NCI-H510A treated with DMSO at 0.1 percent for 48 hours (cell line): ENCODE measurements at places on chromosomes 6 and 20.
A peak's percentile ranks its signal among the peaks of the same experiment; 100 is the strongest.

DNA sequence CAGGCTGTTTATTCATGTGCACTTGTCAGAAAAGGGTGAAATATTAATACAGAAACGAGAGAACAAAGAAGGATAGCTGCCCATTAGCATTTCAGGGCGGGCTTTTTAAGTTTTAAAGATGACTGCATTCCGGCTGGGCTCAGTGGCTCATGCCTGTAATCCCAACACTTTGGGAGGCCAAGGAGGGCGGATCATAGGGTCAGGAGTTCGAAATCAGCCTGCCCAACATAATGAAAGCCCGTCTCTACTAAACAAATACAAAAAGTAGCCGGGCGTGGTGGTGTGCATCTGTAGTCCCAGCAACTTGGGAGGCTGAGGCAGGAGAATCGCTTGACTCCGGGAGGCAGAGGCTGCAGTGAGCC, 130.5 kb downstream of the HFE start:
- DNase-seq = peak; percentile 42

DNA sequence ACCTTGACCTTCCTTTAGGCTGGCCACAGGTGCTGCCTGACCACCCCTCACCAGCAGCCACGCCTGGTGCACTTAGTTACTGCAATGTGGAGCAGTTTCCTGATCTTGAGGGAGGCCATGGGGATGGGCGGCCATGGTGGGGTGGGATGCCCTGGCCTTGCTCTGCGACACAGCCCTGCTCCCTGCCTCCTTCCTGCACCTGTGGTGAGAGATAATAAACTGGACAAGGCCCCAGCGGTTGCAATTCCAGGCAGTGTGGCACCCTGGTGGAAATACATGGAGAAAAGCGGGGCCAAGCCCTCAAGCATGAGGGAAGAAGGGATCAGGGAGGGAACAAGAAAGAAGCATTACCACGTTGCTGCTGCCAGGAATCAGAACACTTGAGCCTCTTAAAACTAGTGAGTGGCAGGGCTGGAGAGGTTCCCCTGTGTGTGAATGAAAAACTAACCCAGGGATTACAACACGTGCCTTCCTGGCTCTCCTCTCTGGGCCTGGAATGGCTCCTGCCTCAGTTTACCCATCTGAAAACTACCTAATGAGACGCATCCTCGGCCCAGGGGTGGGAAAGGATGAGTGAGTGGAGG, 213.2 kb downstream of the LY86 start:
- DNase-seq = no peak

GRCh38 chr6:16564436-16564835, 196.8 kb downstream of the ATXN1 start:
- DNase-seq = no peak

DNA sequence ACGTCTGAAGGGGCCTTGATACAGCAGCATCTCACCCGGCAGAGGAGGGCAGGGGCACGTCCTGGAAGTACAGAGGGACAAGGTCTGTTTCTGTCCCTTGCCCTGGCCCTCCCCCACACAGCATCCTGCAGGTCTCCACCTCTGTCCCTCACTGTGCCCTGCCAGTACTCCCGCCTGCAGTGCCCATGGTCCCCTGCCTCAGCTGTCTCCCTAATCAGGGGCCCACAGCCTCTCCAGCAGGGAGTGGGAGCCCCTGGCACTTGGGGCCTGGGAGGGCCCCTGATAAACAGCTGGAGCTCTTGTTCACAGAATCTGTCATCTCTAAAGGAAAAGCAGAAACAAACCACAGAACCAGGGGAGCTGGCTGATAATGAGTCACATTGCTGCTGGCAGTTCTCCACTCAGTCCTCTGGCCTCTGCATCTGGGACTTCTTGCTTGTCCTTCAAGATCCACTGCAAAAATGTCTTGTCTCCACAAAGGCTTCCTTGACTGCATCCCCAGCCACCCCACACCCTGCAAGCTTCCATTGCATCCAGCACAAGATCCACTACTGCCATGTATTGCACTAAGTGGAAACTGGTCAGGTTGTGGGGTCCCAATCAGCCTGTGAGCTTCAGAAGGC, 33.2 kb upstream of the TAF8 start:
- no peak for DNase-seq

DNA sequence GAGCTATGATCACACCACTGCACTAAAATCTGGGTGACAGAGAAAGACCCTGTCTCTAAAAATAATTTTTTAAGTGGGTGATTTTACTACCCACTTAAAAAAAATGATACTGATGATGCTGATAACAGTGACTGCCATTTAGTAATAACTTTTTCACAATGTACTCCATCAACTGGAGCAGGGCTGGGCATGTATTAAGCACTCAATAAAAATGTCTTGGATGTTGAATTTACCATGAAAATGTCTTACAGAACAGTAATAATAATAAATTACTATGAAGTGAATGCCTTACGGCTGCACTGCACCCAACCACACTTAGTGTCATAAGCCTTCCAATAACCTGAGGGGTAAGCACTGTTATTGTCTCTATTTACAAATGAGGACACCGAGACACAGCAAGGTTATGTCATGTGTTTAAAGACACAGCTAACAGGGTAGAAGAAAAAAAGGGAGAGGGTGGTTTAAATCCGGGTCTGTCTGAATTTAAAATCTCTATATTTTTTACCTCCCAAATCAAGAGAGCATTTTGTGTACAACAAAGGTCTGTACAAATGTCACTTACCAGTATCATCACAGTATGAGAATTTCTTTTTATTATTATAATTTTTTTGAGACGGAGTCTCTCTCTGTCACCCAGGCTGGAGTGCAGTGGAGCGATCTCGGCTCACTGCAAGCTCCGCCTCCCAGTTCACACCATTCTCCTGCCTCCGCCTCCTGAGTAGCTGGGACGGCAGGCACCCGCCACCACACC, 21.5 kb downstream of the RIMS4 start:
- no peak for DNase-seq

DNA sequence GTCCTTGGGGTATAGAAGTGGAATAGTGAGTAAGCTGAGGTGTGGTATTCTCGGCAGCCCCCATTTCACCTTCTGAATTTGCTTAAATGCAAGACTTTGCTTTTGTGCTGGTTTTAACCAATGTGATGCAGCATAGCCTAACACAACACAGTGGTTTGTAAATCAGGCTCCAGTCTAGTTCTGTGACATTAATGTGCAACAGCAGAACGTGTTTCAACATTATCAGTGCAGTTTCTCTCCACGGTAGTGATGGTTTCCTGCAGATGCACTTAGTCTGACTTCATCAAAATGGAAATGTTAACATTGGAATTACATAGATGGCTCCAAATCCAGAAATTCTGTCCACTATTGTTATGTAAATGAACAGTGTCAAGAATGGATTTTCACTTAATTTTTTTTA, 139.5 kb downstream of the ZFAND3 start:
- DNase-seq = no peak
